ENCODE measurements at places on chromosomes 12 and 14.

- peak; percentile 83 for DNase-seq
These were observed 614 bp upstream of the ARF6 start for GRCh38 chr14:49892301-49892635.

- DNase-seq: peak; percentile 59
These were observed 70.4 kb upstream of the SLCO1C1 start for GRCh38 chr12:20624718-20625117.

GRCh38 chr12:25155022-25155576 lies 39.9 kb downstream of the DNAI7 start:
- peak; percentile 74 for DNase-seq

GRCh38 chr14:77306416-77306815 lies 14.3 kb downstream of the POMT2 start:
- DNase-seq: no peak

GRCh38 chr12:29155079-29155478 lies 6.0 kb downstream of the FAR2 start:
- DNase-seq: peak; percentile 54

- peak; percentile 69 for DNase-seq
These were observed 334.4 kb upstream of the ATP2B1 start for GRCh38 chr12:90042920-90043641.

- no peak for DNase-seq
These were observed 315 bp downstream of the ABCD2 start for GRCh38 chr12:39619316-39619659.

DNA sequence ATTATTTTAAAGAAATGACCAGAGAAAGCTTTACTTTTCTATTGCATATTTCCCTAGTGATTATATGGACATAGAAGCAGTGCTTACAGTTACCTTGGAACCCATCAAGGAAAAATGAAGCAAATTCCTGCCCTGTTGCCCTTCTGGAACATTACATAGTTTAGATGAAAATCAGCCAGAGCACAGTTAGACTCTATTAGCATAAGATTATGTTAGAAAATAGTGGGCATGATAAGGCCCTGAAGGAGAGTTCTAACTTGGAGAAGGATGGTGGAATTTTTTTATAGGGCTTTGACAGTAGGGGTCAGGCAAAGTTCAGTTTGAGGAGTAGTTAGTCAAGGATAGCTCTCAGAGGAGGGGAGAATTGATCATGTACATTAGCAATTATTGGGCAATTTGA lies 74.3 kb downstream of the FUT8 start:
- DNase-seq: peak; percentile 46

DNA sequence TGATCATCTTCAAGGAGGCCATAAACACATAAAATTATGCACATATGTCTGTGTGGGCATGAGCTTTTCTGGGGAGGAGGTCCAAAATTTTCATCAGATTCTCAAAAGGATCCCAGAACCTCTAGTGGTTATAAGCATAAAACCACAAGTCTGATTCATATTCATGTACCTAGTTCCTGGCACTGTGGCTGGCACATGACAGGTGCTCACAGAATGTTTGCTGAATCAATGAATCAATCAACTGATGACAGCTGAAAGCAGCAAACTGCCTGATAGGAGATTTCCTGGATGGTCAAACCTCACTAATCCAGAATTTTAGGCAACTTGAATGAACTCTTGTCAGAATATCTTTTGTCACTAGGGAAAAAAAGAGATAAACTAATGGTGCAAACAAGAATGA lies 13.5 kb upstream of the CMKLR1 start:
- no peak for DNase-seq

DNA sequence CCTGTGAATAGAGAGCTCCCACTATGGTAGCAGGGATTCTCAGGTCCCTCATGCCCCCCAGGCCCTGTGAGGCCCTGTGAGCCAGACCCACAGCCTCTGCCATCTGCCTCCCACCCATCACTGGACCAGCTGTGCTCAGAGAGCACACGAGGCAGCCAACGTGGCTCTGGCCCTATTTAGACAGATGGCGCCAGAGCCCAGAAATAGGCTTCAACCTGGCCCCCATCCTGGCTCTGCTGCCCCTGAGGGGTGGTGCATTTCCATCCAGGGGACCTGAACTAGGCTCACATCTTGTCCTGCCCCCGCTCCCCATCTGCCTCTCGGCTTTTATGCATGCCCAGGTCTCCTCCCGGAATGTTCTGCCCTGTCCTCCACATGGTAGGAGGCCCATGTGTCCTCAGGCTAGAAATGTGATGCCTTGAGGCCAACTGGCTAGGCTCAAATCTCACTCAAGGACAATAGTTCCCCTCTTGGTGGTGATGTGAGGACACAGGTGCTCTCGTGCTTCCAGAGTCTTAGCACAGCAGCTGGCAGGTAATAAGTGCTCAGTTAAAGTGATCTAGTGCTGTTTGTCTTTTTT lies 18.9 kb downstream of the TMEM63C start:
- no peak for DNase-seq

DNA sequence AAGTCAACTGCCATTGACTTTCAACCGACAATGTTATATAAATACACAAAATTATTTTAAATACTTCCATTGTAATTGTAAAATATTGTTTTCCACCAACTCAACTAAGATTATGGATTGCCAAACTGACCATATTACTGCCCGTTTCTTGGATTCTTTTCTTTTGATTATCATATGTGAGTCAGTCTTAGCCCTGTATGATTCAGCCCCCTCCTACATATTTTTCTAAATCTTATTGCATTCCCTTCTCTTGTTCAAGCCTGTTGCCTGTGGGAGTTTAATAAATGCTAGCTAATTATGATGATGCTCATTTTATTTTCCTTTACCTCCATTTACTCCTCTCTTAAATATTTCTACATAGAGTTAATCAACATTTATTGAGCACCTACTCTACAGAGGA lies 6.8 kb downstream of the RASSF9 start:
- DNase-seq: no peak

DNA sequence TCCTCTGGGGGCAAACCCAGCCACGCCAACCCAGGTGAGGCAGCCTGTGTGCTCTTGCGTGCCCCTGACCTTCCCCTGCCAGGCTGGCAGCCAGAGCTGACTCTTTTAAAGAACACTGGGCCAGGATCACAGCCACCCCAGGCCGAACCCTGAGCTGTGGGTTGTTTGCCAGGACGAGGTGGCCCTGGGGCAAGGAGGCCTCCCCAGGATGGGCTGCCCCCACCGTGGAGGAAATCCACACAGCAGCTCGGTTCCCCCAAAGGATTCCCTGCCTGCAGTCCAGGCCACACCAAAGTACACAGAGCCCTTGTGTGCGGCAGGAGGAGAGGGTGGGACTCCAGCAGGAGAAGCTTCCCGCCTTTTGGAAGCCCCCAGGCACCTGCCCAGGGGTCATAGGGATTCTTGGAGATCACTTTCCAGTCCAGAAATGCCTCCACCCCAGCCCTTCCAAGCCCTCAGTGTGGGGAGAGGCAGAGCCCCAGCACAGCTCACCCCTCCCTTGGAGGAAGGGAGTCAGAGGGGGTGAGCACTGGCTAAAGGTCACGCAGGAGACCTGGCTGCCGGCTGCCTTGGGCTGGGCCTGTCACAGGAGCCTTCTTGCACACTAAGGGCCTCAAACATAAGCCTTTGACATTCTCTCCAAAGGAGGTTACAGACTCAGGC lies 115.6 kb downstream of the CALM1 start:
- no peak for DNase-seq

DNA sequence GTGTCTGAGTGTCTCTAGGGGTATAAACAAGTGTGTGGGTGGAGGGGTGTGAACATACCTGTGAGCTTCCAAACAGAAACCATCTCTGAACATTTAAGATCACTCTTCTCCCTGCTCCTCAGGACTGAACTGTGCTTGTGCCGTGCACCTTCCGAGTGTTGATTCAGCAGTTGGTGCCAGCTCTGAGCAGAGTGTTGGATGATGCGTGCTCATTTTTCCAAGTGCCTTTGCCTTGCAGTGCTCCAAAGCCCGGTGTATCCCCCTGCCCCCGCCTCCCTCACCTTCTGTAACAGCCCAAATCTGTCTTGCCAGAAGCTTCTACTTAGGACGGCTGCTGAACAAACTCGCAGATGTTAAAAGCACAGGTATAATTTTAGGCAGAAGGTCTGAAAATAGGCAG lies 4.4 kb downstream of the WSCD2 start:
- no peak for DNase-seq

DNA sequence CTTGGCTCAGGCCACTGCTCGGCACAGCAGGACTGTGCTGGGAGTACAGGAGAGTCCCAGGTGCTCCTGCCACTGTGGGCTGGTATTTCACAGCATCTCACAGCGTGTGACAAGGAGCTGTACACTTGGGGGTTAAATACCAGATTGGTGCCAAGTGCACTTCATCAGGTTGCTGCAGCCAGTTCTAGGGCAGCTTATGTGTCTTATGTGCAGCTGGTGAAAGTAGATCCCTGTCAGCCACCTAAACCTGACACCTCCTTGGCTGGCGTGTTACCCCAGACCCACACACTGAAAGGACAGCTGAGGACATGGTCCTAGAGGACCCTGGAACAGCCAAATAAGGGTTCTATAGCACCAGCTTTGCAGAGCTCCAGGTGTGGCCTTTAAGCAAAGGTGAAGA lies 18.9 kb downstream of the PLEKHH1 start:
- no peak for DNase-seq

DNA sequence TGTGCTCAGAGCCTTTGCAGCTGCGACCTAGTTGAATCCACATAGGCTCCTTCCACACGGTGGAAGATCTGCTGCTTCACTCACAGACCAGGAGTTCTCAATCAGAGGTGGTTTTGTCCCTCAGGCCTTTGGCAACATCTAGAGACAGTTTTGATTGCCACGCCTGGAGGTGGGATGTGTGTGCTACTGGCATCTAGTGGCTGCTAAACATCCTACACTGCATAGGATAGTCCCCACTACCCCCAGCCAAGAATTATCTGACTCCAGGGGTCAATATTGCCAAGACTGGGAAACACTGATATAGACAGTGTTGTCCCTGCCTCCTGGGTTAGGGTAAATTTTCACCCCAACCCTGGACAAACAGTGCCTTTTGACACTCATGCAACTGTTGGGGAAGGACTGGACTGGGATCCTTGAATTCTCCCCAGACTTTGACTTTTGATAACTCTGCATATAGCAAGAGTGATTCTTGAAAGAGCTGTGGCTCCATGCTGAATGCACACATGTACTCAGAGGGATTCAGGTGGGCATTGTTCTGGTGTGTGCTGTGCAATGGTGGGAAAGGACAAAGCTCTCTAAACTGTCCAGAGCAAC lies 39.8 kb downstream of the BAZ2A start:
- peak; percentile 40 for DNase-seq

DNA sequence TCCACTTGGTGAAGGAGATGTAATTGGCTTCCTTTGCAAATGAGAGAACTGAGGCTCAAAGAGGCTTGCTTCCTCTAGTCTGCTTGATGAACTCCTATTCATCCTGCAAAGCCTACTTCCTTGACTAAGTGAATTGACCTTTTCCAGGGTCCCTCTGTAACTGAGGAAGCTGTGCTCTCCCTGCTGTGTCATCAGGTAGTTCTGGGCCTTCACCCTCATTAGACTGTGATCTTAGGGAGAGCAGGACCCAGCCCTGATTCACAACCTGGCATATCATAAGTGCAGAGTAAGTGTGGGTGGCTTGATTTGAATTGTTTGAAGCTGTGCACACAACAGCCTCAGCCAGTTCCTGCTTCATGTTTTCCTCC lies 16.3 kb downstream of the ASB2 start:
- no peak for DNase-seq

GRCh38 chr14:85241022-85241855 lies 288.7 kb upstream of the FLRT2 start:
- no peak for DNase-seq

GRCh38 chr12:14111230-14111865 lies 129.9 kb upstream of the GRIN2B start:
- DNase-seq: no peak

GRCh38 chr14:49766839-49767238 lies 1.1 kb upstream of the KLHDC2 start:
- no peak for DNase-seq

DNA sequence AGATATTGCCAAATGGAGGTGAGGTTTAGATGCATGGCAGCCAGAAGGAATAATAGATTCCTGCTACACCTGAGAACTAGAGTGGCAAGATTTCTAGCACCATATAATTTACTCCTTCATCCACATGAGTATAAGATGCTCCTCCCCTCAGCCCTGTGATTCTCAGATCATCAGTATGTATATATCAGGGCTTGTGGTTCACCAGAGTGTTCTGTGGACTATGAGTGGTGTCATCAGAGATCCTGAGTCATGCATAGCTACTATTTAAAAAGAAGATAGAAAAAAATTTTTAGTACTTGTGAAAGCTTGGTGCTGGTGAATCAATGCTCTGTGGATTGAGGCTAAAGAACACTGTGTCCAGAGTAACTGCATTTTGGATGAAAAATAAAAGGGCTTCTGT lies 285.9 kb downstream of the BMP4 start:
- peak; percentile 67 for DNase-seq

GRCh38 chr12:5171701-5172100 lies 128.0 kb downstream of the KCNA5 start:
- DNase-seq: peak; percentile 75

DNA sequence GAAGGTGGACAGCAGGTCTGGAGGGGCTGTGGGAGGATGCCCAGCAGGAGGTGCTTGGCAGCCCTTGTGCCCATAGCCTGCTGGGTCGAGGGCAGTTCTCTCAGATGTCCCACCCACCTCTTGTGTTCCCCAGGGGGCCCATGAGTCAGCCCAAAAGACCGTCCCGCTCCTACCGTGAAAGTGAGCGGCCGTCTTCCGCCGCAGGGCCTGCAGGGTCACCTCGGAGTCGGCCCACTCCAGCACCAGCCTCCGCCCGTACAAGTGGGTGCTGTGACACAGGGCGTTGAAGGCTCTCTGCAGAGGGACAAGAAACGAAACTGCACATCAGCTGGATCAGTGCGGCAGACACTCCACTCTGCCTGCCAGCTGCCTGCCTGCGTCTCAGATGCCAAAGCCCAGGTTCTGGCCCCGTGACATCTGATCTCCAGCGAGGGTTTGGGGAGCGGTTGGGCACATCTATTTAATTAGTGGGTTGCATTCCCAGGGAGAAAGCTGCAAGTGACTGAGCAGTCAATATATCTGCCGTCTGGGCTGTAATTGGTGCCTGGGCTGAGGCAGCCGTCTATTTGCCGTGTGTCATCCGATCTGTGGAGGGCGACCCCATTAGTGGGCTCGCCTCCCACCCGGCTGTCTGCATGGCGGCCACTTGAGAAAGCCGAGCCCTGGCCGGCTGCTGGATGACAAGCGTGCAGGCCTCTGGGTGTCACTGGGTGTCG lies 121.5 kb downstream of the RBM19 start:
- DNase-seq: no peak

DNA sequence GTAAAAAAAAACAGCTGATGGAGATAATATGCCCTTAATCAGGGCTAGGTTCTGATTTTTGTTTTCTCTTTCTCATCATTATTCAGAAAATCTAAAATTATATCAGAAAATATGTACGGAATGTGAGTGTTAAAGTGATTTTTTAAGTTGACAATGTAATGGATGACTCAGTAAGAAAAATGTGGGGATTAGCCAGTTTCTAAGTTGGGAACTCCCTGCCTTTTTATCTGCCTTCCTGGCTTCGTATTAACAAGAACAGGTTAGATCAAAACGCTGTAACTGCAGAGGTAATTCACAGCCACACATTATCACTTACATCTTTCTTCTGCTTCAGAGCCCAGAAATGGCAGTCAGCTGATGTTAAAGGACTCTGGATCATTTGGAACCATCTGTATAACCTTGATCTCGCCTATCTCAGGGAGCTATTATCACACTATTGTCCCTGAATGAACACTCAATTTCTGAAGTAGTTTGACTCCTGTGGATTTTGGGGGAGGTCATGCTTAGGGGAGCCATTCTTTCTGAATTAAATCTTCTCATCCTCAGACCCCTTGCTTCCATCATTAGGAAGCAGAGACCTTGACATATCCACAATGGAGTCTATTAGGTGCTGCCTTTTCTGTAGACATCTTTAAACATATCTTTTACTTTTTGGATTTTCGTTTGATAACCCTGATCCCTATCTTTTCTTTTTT lies 135.7 kb upstream of the SLC16A7 start:
- DNase-seq: peak; percentile 70

All from EH (cell line).